Activated CD4-positive, alpha-beta T cell treated with anti-CD3 and anti-CD28 coated beads for 36 hours (primary cell): ENCODE measurements at places on chromosomes 7 and 10. TPM values are rescaled to one million over a fixed set of nuclear protein-coding genes. Genes with fewer than 3 reads are reported as not detected.

DNA sequence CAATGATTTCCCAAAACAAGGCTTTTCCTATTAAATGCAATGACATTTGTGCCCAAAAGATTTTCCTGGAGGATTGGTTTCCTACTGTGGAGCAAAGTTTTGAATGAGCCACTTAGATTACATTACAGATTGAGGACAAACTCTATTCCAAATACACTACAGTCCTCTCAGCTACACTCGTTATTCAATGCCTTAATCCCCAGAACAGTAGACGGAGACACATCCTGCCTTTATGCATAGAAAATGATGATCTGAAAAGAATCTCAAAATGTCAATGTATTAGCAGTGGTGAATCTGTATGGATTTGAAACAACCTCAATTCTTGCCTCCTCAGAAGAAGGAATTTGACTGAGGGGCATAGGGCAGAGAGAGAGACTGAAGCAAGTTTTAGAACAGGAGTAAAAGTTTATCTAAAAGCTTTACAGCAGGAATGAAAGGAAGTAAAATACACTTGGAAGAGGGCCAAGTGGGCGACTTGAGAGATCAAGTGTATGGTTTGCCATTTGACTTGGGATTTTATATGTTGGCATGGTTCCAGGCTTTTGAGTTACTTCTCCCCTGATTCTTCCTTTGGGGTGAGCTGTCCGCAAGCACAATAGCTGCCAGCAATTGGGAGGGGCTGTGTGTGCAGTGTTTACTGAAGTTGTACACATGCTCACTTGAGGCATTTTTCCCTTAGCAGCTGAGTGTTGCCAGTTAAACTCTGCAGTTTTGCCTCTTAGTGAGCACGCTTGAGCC, 891.9 kb upstream of the MBL2 start:
- no peak for DNase-seq
- H3K4me3 ChIP-seq, result no peak overlapping the region
- H3K27me3 ChIP-seq, result no peaks in the 10 kb centered on the region
- no peaks in the 10 kb centered on the region for H3K36me3 ChIP-seq
- H3K27ac ChIP-seq, result no peak overlapping the region

DNA sequence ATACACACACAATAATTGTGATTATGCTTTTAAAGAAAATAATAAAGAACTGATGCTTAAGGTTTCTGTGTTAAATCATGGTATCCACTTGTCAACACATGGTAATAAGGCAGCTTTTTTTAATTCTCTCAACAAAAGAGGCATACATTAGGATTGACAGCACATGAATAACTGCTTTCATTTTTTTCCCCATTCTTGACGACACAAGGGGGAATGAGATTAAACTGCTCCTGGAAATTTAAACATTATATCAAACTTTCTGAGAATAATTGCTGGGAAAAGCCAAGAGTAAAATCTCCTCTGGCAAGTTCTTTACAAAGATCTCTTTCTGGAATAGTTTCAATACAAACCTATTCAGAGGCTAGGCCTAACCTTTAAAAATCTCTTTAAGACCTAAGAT, 99.0 kb upstream of the GPR22 start:
- peaks cover 13% of the 10 kb centered on the region for H3K36me3 ChIP-seq
- no peak for DNase-seq
- no peaks in the 10 kb centered on the region for H3K27me3 ChIP-seq
- H3K4me1 ChIP-seq, result no peaks in the 10 kb centered on the region
- H3K4me3 ChIP-seq, result no peak overlapping the region

The FAM13C gene
- total RNA-seq, result not detected

- H3K36me3 ChIP-seq, result no peaks in the 10 kb centered on the region
- no peak overlapping the region for H3K27ac ChIP-seq
- DNase-seq, result no peak
- H3K27me3 ChIP-seq, result no peaks in the 10 kb centered on the region
Observed at GRCh38 chr7:81013083-81013817, 94.4 kb upstream of the SEMA3C start.

The AGBL3 gene
- 2.2 TPM for total RNA-seq

DNA sequence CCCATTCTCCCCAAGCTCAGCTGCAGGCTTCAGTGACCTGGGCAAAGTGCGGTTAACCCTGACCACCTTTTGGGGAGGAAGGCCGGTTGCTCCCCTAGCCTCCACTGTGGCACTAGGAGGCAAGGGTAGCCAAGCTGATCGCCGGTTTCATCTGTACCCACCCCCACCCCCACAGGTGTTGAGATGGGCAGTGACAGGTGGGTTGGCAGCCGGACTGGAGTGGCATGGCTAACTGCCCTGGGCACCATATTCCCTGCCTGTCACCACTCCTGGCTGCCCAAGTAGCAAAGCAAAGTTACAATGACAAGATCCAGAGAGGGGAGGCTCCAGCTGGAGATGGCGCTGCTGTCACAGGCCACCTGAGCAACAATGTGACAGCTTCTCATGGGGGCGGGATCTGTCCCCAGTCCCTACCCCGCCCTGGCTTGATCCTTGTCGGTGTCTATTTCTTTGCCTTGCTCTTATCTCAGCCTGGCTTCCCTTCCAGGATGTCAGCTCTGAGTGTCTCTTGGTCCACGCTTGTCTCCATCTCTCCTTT, 27.0 kb upstream of the BMS1 start:
- H3K36me3 ChIP-seq, result no peaks in the 10 kb centered on the region
- H3K4me3 ChIP-seq, result no peak overlapping the region
- H3K27me3 ChIP-seq, result peaks cover 46% of the 10 kb centered on the region
- H3K27ac ChIP-seq, result no peak overlapping the region
- peaks cover 5% of the 10 kb centered on the region for H3K4me1 ChIP-seq

DNA sequence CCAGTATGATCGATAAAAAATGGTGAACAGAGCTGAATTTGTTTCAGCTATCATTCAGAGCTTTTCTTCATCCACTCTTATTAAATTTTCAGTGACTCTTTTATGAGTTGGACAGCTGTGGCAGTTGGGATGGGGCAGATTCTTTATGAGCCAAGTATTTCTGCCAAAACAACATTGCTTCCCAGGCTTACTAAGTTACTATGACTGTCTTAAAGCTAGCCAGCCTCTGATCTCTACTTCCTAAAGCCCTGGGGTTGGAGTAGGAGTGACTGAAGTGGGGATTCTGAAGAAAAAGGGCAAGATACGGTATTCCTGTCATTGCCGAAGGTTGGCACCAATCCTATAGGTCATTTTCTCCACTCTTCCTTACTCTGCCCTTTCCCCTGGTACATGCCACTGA, 12.7 kb downstream of the RPP30 start:
- no peak overlapping the region for H3K27ac ChIP-seq
- no peaks in the 10 kb centered on the region for H3K27me3 ChIP-seq
- no peak overlapping the region for H3K4me3 ChIP-seq
- peaks cover 50% of the 10 kb centered on the region for H3K36me3 ChIP-seq
- peaks cover 2% of the 10 kb centered on the region for H3K4me1 ChIP-seq
